NT2/D1 (cell line): ENCODE measurements at places on chromosomes 12 and 14.

DNA sequence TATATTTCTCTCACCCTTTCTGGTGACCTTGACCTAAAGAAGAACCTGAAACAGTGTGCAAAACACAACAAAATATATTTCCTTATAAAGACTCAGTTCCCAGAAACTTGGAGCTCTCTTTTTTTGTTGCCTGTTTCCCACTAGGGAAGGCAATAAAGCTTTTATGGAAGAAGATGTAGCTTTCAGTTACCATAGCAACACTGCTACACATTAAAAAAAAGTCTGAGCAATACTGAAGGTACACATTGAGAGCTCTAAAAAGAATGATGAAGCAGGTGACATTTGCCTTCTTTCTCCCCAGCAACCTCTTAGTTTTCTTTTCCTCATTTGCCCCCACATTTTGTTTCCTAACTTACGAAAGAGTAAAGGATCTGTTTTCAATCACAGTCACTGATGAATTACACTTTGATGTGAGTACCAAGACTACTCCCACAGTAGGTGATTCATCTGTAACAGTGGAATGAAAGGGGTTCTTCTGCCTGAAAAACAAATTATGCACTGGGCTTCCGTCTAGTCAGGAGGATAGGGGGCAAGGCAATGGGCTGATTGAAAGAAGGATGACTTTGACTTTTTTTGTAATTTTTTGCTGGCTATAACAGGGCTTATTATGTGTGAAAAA is 1.1 kb upstream of the CATSPERB start:
- no peak for DNase-seq

DNA sequence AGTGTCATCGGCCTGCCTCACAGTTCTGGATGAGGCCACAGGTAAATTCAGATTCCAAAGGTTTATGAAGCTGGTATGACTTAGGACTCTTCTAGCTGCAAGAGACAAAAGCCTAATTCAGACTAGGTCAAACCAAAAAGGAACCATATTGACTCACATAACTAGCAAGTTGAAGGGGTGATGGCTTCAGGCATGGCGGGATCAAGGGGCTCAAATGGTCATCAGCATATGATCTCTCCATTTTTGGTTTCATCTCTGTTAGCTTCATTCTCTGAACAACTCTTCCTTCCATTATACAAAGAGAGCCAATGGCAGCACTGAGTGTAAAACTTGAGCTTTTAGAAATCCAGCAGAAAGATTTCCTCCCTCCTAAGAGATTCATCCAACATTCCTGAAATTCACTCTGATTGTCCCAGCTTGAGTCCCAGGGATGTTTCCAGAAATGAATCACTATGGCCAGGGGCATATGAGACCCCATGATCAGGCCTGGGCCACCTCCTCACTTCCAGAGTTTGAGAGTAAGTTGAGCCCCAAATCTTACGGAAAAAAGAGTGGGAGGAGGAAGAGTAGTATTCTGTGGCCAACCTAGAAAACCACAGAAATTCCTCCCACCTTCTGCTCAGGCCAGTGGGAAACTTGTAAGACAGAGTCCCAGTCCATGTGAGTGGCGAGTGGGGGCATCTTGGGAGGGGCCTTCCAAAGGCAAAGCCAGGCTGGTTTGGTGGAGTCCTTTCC is 2.0 kb upstream of the MAP1LC3B2 start:
- DNase-seq, result no peak

- no peak for DNase-seq
Observed at GRCh38 chr12:107386569-107386968, 293.2 kb upstream of the CRY1 start.

GRCh38 chr12:132488127-132489077 is 1.5 kb upstream of the FBRSL1 start:
- no peak for DNase-seq

- DNase-seq, result no peak
Observed at GRCh38 chr12:34298971-34299801, 276.9 kb downstream of the ALG10 start.

GRCh38 chr14:94101748-94102147 is 8.8 kb upstream of the IFI27 start:
- DNase-seq, result no peak

GRCh38 chr14:42533476-42533875 is 926.8 kb downstream of the LRFN5 start:
- no peak for DNase-seq

DNA sequence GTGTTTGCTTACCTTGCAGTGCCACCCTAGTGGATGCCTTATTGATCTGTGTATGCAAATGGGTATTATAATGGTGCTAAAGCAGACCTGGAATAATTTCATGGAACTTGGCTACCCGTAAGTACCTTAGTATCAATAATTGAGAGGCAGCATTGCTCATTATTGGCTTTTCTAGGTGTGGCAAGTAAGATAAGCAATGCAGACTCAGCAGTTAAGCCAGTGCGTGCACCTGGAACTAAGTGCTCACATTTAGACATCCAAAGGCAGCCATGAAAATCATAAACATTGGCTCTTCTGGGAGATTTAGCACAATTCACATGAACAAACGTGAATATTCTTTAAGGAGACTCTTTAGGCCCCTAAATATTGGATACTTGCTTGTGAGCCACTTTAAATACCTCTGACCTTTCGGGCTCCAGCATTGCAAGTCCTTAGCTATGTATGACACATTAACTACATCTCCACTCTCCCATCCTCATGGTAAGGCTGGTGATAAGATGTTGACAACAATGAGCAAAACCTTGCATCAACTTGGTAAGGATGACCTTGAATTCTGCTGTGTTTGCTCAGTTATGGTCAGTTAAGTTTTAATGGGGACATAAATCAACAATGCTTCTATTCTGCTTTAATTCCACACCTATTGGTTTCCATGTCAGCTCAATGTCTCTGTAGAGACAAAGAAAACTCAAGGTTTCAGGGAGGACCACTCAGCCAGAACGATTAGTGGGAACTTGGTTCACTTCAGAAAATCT is 112.0 kb downstream of the SLC5A8 start:
- no peak for DNase-seq
